ENCODE measurements at places on chromosomes 7 and 10.

GRCh38 chr10:120559800-120560199 lies 102.8 kb downstream of the PLPP4 start:
- DNase-seq: no peak

- no peak for DNase-seq
Measured at GRCh38 chr10:64708884-64709681, 1187.9 kb downstream of the REEP3 start.

DNA sequence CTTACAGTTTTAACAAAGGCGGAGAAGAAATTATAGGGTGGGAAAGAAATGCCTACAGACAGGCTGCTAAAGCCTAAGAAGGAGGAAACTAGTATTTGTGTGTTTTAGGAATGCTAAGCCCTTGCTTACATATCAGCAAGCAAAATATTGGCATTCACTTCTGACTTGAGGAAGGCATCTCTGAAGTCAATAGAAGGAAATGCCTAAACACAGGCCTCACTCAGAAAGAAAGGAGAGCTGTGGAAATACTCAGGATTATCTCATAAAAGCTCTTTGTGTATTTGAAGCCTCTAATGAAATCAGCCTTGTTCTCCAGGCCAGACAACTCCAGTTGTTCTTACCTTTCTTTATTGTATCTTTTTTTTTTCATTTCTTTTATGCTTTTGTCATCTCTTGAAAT lies 158.0 kb downstream of the AUTS2 start:
- no peak for DNase-seq

- DNase-seq: peak; percentile 2
Measured at GRCh38 chr7:106916679-106917078, 51.6 kb downstream of the PIK3CG start.

- no peak for DNase-seq
Measured at GRCh38 chr7:30838008-30838407, 66.8 kb downstream of the MINDY4 start.

- DNase-seq: no peak
Measured at GRCh38 chr10:16854623-16855022, 37.4 kb upstream of the RSU1 start.

DNA sequence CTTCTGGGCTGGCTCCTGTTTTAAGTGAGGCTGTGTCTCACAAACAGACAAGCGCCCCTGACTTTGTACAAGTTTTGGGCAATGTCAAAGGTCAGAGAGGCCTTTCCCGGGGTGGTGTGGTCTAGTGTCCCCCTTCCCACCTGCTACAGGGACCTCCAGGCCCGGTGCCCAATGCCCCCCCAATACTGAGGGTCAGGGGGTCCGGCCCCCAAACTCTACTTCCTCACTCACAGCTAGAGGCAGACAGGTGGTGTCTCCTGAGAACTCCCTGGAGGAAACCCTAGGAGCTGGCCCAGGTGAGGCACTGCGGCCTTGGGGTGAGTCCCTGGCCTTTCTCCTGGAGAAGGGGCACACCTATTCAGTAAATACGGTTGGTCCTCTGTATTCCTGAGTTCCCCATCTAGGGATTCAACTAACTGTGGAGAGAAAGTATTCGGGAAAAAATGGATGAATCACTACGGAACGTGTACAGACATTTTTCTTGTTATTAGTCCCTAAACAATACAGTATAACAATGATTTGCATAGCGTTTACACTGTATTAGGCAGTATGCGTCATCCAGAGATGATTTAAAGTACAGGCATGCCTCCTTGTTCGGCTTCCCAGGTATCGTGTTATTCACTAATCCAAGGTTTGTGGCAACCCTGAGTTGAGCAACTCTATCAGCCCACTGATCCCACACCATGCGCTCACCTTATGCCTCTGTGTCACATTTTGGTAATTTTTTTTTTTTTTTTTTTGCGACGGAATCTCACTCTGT lies 308.1 kb downstream of the WDR37 start:
- no peak for DNase-seq

DNA sequence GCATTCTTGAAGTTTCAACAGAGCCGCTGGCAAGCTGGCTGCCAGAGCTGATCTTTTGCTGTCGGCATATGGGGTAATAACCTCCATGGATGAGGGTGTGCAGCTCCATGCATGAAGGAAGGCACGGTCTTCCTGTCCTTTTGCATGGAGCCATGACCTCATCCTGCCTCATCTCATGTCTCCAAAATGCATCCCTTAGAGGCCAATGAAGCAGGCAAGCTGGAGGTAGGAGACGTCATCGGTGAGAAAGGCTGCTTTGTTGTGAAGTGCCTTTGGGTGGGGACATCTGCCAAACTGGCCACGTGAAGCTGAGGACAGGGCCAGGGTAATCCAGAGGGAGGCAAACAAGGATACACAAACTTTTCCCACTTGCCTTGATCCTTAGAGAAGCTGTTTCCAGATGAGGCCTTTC lies 161.5 kb upstream of the TBX20 start:
- no peak for DNase-seq

DNA sequence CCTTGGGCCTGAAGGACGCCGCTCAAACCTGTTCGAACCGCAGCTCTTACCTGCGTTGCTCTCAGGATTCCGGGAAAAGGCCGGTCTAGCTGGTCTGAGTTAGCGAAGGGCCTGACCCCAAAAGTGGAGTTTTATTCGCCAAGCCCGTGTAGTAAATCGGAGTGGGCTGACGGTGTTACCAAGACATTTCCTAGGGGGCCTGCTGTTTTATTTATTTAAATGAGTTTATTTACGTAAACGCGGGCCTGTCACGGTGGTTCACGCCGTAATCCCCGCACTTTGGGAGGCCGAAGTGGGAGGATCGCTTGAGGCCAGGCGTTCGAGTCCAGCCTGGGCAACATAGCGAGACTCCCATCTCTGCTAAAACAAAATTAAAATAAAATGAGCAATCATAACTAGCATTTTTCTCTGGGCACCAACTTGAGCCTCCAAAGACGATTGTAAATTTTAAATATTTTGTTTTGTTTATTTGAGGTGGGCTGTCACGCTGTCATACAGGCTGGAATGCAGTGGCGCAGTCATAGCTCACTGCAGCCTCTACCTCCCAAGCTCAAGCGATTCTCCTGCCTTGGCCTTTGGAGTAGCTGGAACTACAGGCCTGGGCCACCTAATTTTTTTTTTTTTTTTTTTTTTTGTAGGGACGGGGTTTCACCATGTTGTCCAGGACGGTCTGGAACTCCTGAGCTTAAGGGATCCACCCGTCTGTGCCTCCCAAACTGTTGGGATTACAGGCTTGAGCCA lies 903 bp downstream of the ZNF655 start:
- no peak for DNase-seq

DNA sequence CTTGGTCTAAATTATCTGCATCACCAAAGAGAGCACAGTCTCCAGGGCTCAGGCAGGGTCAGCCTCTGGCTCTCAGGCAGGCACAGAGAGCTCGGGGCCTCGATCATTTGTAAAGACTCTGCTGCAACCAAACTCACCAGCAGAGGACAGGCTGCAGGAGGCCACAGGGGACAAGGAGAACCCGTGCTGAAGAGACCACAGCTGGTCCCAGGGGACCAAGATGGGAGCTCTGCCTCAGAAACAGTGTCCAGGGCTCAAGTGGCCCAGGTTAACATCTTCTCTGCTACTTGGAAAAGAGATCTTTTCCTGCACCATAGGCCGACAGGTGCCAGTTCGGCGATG lies 543.2 kb downstream of the PTPRN2 start:
- DNase-seq: no peak

DNA sequence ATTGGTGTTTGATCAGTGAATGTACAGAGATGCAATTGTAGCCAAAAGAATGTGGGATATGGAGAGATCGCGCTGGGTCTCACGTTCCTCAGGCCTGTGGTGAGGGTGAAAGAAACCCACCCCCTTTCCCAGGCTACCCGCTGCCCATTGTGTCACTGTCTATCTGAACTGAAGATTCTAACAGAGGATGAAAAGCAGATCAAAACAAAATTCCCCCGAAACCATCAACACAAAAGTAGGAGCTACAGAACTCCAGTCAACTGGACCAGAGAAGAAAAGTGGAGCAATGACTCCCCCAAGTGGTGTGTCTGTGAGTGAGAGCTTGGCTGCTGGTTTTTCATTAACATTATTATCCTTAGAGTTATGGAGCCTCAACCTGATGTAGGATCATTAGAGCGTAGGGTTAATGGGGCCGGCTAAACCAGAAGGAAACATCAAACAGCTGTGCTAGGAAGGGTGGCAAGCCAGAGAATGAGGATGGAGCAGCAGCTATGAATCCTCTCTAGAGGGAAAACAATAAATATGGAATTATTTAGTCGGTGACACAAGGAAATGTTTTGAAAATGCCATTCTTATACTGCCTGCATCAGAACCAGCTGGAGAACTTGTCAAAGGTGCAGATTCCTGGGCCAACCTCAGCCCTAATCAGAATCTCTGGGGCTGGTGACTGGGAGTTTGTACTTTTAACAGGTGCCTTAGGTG lies 38.3 kb downstream of the AKR1B1 start:
- DNase-seq: peak; percentile 36

- DNase-seq: no peak
Measured at GRCh38 chr10:7085913-7086589, 324.8 kb downstream of the SFMBT2 start.

DNA sequence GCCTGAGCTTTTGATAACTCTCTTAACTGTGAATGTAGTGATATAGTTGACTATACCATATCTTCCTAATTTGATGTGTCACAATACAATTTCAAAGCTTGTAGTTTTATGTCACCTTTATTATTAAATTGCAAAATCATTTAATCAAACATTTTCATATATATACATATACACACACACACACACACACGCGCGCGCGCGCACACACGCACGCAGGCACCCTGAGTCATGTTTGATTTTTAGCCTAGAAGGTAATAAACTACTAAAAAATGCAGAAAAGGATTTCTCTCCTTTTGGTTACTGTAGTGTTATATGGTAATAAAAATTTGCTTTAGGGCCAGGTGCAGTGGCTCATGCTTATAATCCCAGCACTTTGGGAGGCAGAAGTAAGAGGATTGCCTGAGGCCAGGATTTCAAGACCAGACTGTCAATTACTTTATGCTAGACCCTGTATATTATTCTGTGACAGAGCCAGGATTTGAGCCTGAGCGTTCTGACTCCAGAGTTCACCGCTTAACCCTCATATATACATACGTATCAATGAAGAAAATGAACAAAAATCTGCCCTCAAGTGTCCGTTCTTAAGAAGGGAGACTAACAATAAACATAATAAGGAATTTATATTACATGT lies 89.6 kb downstream of the PODXL start:
- DNase-seq: no peak

DNA sequence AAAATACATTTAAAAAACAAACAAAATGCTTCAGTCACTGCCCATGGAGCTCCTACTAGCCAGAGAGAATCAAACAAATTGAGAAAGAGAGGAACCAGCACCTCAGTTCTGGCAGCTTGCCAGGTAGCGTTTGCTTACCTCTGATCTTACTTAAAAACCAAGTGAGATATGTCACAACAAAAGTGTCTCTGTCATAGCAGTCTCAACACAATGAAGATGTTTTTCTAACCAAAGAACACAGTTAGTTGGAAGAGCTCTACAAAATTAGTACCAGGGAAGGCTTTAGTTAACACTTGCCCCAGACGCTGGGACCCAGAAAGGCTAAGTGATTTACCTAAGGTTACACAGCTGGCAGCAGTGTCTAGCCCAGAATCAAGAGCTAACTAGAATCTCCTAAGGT lies 3.4 kb downstream of the DOCK4 start:
- no peak for DNase-seq

Measured in HFF-Myc (cell line).